ENCODE measurements at places on chromosomes 3 and 15. TPM values are rescaled to one million over a fixed set of nuclear protein-coding genes. Genes with fewer than 3 reads are reported as not detected.

DNA sequence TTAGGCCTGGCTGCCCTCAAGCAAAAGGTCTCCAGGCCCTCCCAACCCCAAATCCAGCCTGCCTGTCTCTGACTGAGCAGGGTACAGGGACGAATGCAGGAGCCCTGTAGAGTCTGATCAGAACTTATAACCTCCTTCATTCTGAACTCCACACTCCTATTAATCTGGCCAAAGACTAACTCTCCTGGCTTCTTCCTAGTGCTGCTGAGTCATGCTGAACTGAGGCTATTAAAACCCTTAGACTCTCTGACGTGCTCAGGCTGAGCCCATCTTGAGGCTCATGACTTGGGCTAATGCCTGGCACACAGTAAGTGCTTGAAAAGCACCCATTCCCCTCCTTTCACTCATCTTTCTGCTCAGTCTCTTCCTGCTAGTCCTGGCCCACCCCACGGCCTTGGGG lies 81.9 kb downstream of the NUP210 start:
- no peak for DNase-seq

- DNase-seq, result no peak
These were observed 560.8 kb downstream of the FOXP1 start for GRCh38 chr3:71022551-71023335.

GRCh38 chr3:144294659-144295538 lies 323.3 kb downstream of the DIPK2A start:
- no peak for DNase-seq

DNA sequence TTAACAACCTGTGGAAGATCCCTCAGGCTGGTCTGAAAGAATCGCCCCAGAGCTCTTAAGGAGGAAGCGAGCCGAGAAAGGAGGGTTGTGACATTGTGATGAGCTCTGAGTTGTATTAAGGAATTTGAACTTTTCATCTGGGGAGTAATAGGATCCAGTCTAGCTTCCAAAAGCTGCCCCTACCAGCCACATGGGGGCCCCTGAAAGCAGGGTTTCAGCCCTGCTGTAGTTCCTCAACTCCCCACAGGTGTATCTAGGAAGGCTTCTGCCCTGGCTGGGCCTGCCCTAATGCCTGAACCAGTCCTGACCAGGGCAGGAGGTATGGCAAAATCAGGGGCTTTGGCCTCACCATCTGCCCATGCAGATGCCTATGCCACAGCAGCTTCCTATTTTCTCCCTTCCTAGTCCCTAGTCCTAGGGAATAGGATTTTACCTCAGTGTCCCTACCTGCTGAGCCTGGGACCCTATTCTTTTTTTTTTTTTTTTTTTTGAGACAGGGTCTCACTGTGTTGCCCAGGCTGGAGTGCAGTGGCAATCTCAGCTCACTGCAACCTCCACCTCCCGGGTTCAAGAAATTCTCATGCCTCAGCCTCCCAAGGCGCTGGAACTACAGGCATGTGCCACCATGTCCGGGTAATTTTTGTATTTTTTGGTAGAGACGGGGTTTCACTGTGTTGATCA lies 5.0 kb upstream of the AP3S2 start:
- DNase-seq, result peak; percentile 34

DNA sequence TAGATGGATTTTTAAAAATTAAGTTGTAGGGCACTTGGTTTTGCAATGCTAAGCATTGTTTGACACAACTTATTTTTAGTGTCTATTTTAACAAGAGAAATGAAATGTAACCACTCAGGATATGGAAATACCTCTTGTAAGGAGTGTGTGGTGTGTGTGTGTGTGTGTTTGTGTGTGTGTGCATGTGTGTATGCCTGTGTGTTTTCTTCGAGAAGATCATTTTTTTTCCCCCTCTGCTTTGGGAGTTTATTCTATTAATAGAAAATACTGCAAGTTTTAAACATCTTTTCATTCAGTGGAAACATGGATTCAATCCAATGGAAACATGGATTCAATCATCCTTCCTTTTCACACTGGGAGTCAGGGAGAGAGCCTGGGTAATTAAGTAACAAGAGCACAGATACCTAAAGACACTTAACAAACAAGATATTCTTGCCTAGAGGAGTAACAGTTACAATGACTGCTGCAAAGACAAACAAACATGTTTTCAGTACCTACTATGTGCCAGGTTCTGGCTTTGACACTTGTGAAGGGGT lies 567.2 kb upstream of the TBL1XR1 start:
- DNase-seq, result no peak

GRCh38 chr3:116164039-116164438 lies 281.2 kb downstream of the LSAMP start:
- DNase-seq, result no peak

GRCh38 chr3:43867436-43868072 lies 176.8 kb downstream of the ABHD5 start:
- DNase-seq, result no peak

- DNase-seq, result no peak
These were observed 42.8 kb downstream of the TLE3 start for GRCh38 chr15:70054884-70055387.

- DNase-seq, result no peak
These were observed 6.3 kb downstream of the STARD5 start for GRCh38 chr15:81317642-81318017.

DNA sequence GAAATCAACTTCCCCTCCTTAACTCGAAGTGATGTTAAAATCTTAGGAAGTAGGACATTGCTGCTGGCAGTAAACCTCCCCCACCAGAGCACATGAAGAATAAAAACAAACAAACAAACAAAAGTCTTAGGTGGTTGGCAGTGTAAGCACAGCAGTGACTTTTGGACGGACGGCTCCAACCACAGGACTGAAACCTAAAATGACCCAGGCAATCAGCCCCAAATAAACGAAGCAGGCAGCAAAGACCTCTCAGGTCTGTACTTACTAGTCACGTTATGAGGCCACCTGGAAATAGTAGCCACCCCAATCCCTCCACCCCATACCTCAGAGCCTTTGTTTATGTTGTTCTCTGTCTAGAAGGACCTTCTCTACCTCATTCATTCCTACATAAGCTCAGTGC lies 33.5 kb upstream of the HES1 start:
- no peak for DNase-seq

DNA sequence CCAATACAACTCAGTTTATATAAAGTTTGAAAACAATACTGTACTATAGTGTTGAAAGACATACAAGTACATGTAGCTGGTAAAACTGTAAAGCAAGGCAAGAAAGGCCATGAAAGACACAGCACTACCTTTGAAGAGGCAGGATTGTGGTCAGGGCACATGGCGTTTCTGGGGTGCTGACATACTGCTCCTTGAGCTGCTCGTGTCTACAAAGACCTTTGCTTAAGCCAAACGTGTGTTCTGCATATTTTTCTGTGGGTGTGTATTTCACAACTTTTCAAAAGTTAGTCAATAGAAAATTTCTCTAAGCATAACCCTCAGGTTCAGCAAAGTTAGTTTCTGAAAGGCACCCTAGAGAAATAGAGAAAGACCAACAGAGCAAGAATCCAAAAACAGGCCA lies 14.1 kb upstream of the TOPAZ1 start:
- no peak for DNase-seq

DNA sequence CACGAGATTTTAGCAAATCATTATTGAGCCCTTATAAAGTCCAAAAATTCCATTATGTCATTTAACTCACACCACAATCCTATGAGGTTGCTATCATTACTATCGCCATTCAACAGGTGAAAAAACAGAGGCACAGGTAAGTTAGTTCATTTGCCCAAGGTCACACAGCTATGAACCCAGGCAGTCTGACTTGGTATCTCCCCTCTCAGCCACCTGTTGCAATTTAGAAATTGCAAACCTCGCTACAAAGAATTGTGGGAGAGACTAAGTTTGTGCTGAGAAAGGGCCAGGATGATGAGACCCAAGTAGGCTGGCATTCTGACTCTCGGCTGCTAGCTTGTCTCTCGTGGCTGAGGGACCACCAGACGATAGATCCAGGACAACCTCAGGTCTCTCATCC lies 57.7 kb downstream of the LMCD1 start:
- no peak for DNase-seq

GRCh38 chr15:28955993-28956421 lies 70.2 kb downstream of the APBA2 start:
- DNase-seq, result no peak

DNA sequence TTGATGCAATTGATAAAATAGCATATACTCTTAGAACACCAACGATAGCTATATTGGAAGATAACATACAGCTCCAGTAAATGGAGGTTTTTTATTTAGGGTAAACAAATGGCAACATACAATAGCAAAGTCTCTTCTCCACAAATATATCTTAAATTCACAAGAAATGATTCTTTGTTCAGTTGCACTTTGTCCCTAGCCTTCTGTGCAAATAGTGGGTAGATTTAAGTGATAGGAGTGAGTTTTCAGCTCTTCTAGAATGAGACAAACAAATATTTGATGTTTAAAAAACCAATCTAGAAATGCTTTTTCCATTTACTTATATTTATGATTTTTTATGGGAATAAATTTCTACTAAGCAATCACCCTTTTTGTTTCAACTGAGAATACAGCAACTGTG lies 253.8 kb downstream of the NEK10 start:
- no peak for DNase-seq

DNA sequence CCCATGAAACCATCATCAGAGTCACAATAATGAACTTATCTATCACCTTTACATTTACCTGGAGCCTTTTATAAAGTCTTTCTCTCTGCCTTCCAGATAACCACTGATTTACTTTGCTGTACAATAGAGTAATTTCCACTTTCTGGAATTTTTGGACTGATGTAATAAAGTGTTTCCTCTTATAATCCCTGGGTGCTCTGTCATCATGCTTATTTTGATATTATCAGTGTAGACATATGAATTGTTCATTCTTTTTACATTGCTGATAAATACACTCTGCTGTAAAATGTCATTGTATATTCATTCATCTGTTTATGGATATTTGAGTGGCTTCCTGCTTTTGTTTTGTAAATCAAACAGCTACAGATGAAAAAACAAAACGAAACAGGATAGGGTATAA lies 27.0 kb upstream of the IREB2 start:
- no peak for DNase-seq

DNA sequence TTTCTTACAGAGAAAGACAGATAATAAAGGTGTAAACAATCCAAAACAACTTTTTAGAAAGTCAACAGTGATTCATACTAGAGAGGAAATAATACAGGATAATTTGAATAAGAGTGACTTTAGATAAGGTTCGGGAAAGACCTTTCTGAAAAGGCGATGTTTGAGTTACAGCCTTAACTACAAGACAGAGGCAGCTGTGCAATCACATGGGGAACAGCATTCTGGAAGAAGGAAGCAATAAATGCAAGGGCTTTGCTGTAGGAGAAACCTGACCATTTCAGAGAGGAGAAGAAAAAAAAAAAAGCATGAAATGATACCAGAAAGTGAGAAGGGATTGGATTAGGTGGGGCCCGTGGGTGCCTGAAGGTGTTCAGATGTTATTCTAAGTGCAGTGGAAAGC lies 200.6 kb upstream of the ATP11B start:
- no peak for DNase-seq

HTR3E gene
- not detected for total RNA-seq

COL6A5 gene
- not detected for total RNA-seq

EPHB3 gene
- total RNA-seq, result 10.2 TPM

P2RY12 gene
- total RNA-seq, result 7.6 TPM

ENTPD3 gene
- total RNA-seq, result 0.86 TPM

HRG gene
- 0.49 TPM for total RNA-seq

ATXN7 gene
- 33.0 TPM for total RNA-seq

NRROS gene
- total RNA-seq, result 6.4 TPM

HHATL gene
- 0.35 TPM for total RNA-seq

COL8A1 gene
- total RNA-seq, result 3.7 TPM

C3orf85 gene
- total RNA-seq, result not detected

All from mucosa of gallbladder (tissue), 1 donor.